Stimulated activated CD4-positive, alpha-beta T cell treated with anti-CD3 and anti-CD28 coated beads, Interleukin-2, amount 100 ng/mL, for 24 hours (primary cell): ENCODE measurements at places on chromosomes 5 and 9.

GRCh38 chr5:72234868-72235267 lies 85.2 kb downstream of the MRPS27 start:
- no peak for DNase-seq

GRCh38 chr9:129344641-129345495 lies 166.8 kb upstream of the IER5L start:
- DNase-seq = no peak

GRCh38 chr9:117191504-117192261 lies 223.2 kb downstream of the ASTN2 start:
- no peak for DNase-seq

- no peak for DNase-seq
These were observed 43.2 kb downstream of the DAB2IP start for GRCh38 chr9:121694600-121694999.

DNA sequence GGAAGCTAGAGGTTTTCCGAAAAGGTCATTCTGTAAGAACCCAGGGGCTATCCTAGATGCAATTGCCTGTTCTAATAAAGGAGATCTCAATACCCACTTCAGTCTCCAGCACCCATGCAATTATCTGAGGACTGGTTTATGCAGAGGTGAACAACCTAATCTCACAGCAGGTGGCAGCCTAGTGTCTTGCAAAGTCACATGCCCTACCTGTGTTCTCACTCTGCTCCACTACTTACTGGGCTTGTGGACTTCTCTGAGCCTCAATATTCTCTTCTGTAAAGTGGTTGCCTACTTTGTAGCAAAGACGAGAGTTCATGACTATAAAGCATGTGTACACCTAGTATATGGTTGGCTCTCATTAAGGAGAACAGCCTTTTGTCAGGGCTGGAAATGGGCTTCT lies 21.0 kb upstream of the ALDH1B1 start:
- DNase-seq = no peak

DNA sequence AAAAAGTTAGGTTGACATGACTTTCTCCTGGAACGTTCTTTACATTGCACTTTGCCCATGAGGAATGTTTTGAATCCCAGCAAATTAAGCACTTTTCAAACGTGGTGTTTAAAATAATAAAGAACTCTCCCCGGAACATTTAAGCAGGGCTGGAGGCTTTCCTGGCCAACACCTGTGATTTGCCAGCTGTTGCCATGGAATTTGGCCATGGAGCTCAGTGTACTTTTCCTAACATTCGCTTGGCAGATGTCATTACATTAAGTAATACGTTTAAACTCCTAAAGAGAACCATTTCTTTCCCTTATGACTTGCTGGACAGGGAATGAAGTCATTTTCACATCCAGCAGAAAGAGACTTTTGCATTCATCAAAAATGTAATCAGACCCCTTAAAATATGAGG lies 146.1 kb downstream of the GAS1 start:
- DNase-seq = no peak

- no peak for DNase-seq
These were observed 517.9 kb upstream of the ITGA1 start for GRCh38 chr5:52269859-52270258.

GRCh38 chr5:143062379-143062778 lies 292.2 kb downstream of the ARHGAP26 start:
- DNase-seq = no peak

GRCh38 chr5:178203670-178204181 lies 607 bp upstream of the HNRNPAB start:
- DNase-seq = peak; percentile 40

- DNase-seq = no peak
These were observed 297.8 kb upstream of the ACTBL2 start for GRCh38 chr5:57780306-57780960.

DNA sequence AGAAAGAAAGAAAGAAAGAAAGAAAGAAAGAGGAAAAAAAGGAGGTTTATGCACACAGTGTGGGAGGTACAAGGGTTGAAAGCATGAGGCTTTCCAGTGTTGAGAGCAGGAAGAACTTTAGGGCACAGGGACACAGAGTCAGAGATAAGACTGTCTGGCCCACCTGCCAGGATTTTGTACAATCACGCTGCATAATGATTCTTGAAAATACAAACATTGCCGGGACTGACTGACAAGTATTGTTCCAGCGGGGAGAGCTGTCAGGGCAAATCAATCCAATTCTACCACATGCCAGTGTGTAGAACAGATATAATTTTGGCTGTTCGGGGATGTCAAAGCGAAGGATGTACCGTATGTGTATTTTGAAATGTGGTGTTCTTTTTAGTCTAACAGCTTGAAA lies 254.7 kb downstream of the NTRK2 start:
- DNase-seq = no peak

DNA sequence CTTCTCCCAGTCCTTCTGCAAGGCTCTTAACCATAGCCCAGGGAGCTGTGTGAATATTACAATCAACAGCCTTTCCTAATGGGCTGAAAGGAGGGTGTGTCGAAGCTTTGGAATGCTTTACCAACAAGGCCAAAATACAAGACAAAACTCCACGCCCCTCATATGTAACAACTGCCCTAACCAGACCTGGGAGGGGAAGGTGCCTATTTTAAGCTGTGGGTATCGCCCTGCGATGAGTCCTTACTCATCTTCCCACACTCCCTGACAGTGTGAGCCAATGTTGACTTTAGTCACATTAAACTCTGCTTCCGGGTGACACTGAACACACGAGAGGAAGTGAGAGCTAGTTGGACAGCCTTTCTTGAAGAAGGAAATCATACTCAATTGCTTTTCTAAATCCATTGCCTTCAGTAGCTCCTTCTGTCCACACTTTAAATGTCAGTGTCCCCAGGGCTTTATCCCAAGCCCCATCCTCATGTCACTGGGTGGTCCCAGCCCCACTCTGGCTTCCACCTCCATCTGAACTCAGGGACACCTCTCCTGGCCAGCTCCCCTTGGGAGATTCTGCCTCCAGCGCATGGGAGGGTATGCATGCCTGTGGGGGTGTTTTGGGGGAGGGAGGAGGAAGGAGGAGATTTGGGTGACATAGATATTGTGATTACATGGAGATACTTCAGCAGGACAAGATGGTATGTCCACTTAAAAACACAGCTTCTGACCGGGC lies 6.5 kb upstream of the TBC1D9B start:
- no peak for DNase-seq

GRCh38 chr5:33235304-33235703 lies 205.5 kb upstream of the TARS1 start:
- DNase-seq = no peak

DNA sequence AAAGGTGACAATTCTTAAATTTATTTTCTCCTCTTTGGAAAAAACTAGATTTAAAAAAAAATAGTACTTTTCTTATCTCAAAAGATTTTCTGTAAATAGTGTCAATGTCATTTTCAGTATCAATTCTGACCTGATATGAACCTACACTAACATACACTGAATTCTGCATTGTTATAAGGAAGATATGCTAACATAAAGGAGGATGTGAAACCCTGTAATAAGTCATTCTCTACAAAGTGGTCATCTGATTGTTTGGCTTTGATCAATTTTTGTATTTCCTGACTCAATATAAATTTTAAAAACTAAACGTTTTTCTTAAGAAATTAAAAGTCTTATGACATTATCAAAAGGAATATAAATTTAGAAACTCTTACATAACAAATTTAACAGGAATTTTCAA lies 233.6 kb upstream of the EDIL3 start:
- DNase-seq = no peak

DNA sequence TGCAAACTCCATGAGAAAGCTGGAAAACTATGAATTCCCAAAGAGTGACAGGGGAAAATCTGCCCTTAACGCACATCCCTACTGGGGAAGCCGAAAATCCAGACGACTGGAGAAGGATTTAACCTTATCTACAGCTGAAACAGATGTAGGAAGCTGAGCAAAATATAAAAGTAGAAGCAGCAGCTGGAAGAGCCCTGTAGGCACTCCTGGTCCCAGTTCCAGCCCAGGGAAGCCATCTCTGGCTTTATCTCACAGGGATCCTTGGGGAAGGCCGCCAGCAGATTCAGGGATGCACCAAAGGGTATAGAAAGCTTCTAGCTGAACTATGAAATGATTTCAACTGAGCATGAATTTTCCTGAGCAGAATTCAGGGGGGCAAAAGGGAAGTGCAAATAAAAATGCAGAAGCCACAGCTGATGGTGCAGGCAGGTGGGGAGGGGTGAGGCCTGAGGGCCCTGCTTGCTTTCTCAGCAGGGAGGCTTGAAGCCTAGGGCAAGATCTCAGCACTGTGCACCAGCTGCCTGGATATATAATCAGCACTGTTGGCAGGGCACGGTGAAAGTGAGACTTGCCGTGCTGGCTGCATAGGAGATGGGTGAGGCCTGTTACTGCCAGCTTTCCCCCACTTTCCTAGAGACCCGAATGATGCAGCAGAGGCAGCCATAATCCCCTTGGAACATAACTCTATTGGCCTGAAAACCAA lies 2019.5 kb upstream of the NUDT12 start:
- no peak for DNase-seq

GRCh38 chr5:5291357-5291756 lies 131.1 kb upstream of the ICE1 start:
- DNase-seq = no peak

DNA sequence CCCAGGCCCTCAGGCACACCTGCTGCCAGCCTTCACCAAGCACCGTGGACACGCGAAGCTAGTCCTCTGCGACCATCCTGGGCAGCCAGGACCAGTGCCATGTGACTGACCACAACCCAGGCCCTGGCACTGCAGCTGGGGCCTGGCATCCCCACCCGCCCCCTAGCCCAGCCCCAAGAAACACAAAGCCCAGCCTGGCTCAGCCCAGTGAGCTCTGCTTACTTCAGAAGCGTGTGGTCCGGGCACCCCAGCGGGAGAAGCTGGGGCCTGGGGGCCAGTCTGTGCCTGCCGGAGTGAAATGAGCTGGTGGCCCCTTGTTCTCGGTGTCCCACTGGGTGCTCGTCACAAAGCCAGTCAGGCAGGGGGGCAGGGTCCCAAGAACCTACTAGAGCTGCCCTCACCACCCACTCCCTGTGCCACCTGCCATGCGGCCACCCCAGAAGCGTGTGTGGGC lies 87.9 kb downstream of the KCNT1 start:
- no peak for DNase-seq

- DNase-seq = no peak
These were observed 480.9 kb upstream of the PAPPA start for GRCh38 chr9:115672477-115673316.

- DNase-seq = no peak
These were observed 42.8 kb downstream of the PDE4D start for GRCh38 chr5:59850766-59851165.

DNA sequence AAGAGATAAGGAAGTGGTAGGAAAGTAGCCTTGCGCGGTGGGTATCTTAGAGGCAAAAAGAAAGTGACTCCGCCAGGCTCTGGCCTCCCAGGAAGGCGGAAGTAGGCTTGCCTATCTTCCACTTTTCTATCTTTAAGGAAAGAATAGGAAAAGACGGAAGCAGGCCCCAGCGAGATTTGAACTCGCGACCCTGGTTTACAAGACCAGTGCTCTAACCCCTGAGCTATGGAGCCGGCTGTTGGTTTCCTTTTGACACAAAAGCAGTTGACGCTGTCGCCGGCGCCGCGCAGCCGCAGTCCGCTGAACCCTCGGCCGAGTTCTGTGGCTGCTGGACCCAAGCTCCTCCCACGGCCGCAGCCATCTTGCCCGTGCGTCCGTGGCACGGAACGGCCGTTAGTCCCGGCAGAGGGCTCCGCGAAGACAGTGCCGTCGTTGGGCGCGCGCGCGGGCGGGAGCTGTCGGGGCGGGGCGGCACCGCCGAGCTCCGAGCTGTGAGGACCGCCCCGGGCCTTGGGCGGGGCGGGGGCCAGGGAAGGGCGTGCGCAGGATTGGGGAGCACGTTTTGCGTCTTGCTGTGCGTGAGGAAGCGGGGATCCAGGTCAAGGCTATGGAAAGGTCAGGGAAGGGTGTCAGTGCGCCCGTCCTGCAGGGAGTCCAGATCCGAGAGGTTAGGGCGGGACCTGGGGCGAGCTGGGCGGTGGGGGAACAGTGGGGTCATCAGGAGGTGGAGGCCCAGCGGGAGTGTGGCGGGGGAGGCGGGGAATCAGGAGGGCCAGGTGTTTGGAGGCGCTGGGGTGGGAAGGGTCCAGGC lies 13.3 kb downstream of the TRIM7 start:
- DNase-seq = peak; percentile 94

GRCh38 chr5:18403941-18404438 lies 769.7 kb downstream of the TAF11L14 start:
- no peak for DNase-seq

GRCh38 chr5:153520952-153521351 lies 30.5 kb downstream of the GRIA1 start:
- no peak for DNase-seq

GRCh38 chr9:134225816-134226215 lies 61.5 kb upstream of the RNU6ATAC start:
- no peak for DNase-seq

- DNase-seq = no peak
These were observed 98.5 kb downstream of the ESM1 start for GRCh38 chr5:54886866-54887265.

- no peak for DNase-seq
These were observed 234.8 kb downstream of the MED10 start for GRCh38 chr5:6143523-6143922.

DNA sequence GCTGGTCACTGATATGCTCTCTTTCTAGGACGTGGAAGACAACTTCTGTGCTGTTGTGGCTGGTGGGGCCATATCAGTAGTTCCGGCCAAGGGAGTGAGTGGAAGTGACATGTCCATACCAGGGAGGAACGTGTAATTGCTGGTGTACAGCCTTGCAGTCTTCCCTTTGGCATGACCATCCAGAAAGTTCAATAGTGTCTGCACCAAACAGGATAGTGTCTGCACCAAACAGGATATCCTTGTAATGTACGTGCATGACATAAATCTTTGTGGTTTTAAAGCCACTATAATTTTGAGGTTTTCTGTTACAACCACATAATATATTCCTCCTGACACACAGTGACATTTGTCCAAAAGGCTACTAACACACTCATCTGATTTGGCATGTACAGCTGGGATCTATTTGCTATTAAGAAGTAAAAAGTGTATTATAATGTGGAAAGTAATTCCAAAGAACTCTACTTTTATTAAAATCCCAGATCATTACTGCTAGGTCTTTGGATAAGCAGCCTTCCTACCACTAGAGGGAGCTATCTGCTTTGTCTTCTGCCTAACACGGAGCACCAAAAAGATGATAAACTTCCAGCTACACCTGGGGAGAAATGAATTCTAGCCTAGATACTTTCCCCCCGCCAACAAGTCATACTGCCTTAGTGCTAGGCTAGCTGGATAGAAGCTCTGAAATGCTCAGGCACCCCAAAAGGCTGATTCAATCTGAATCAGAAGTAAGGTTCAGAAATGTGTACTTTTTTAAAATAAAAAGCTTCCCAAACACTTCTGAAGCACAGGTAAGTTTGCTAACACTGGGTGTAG lies 52.7 kb downstream of the RNF145 start:
- DNase-seq = no peak

- peak; percentile 82 for DNase-seq
These were observed at the start of gene RABL6 for GRCh38 chr9:136807281-136808074. Gene RABL6 (plus strand): TSS chr9:136807948. CDS start chr9:136808197, 249 bp downstream.

GRCh38 chr9:40926404-40927259 lies 201.8 kb downstream of the FOXD4L6 start:
- no peak for DNase-seq

DNA sequence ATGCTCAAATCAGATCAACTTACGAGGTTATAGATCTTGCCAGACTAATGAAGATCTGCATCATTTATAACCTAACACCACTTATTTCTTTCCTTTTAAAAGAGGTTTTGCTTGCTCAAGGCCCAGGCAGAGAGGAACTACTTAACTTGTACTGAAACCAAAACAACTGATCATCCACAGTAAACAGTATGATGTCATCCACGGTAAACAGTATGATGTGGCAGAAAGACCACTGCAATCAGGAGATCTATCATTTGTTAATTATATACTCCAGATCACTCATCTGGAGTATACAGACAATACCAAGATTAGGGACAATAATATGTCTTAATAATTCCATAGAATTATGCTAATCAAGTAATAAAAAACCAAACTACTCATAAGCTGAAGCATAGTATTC lies 116.8 kb downstream of the ADAMTS6 start:
- no peak for DNase-seq
